CD4-positive, alpha-beta T cell (primary cell): ENCODE measurements at places on chromosomes 5 and 9.

- no peak for DNase-seq
These were observed 341.0 kb downstream of the EBF1 start for GRCh38 chr5:158758675-158759074.

DNA sequence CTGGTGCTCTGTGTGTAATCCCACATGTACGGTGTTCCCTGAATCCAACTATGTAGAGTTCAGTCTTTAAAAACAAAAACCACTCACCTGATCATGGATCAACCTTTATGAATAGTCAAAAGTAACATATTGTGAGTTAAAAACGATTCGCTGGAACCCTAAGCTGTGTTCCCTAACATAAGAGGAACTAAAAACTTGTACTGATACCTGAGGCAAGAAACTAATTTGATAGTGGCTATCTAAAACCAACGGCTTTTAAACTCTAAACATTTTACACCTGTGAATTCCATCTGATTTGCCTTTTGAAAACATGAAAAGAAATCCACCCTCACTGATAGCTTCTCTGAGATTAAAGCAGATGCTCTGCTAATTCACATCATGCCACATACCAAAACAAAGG is 101.5 kb downstream of the DEPDC1B start:
- DNase-seq, result no peak

GRCh38 chr9:127087836-127088235 is 34.6 kb downstream of the ANGPTL2 start:
- DNase-seq, result no peak

- DNase-seq, result no peak
These were observed 524.8 kb downstream of the RAB3C start for GRCh38 chr5:59107692-59108091.

DNA sequence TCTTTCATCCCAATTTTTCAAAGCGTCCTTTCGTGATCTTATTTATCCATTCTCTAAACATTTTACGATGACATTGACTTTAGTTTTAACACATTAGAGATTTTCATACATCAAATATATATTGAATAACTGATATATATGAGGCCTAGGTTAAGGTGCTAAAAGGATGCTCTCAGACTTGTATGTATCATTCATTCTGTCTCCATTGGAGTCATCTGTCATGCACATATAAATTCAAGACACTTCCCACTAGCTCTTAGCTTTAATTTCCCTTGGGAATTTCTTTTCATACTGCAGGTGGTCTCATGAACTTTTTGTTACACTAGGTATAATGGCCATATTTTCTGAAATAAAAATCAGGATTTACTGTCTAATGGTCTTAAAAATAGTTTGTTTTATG is 635.8 kb upstream of the C9orf72 start:
- DNase-seq, result no peak

GRCh38 chr5:91383956-91384300 is 811 bp upstream of the ARRDC3 start:
- DNase-seq, result no peak

DNA sequence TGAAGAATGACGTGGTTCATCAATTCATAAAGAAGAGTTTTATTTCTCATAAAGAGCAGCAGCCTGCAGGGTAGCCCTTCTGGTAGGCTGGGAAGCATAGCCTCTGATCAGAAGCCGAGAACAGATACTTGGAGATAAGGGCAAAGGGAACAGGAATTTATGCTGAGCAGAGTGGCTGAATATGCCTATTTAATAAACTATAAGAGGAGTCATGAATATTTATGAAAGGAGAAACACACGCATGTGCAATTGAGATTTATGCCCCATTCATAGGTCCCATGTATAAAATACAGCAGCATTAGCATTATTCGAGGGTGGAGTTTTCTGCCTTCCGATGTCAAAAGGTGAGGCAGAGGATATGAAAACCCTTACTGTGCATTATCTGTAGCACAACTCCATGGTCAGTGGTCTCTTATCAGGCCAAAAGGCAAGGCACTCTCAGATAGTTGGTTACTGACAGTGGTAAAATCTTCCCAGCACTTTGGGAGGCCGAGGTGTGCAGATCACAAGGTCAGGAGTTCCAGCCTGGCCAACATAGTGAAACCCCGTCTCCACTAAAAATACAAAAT is 569.1 kb downstream of the ACTL7B start:
- no peak for DNase-seq

DNA sequence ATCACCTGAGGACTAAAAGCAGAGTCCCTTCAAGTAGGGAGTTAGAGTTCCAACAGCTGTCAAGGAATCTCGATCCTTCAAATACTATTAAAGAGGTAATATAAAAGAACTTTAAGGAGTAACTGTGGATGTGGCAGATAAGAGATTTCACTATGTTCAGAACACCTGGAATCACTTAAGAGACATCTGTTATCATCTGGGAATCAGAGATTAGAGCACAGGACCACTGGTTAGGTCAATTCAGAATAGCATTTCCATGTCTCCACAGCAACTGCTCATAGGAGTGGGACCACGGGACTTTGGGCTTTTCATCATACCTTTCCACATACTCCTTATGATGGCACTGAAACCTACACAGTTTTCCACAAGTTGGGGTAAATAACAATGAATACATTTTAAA is 216.6 kb downstream of the DENND1A start:
- no peak for DNase-seq
